ENCODE measurements at places on chromosomes 1 and 21.
A peak's percentile ranks its signal among the peaks of the same experiment; 100 is the strongest.

GRCh38 chr1:209769971-209770370 lies 14.1 kb downstream of the TRAF3IP3 start:
- no peak for DNase-seq

GRCh38 chr1:235424092-235424491 lies 56.9 kb downstream of the TBCE start:
- DNase-seq, result no peak

GRCh38 chr1:92536980-92537884 lies 50.5 kb upstream of the GFI1 start:
- DNase-seq, result no peak

DNA sequence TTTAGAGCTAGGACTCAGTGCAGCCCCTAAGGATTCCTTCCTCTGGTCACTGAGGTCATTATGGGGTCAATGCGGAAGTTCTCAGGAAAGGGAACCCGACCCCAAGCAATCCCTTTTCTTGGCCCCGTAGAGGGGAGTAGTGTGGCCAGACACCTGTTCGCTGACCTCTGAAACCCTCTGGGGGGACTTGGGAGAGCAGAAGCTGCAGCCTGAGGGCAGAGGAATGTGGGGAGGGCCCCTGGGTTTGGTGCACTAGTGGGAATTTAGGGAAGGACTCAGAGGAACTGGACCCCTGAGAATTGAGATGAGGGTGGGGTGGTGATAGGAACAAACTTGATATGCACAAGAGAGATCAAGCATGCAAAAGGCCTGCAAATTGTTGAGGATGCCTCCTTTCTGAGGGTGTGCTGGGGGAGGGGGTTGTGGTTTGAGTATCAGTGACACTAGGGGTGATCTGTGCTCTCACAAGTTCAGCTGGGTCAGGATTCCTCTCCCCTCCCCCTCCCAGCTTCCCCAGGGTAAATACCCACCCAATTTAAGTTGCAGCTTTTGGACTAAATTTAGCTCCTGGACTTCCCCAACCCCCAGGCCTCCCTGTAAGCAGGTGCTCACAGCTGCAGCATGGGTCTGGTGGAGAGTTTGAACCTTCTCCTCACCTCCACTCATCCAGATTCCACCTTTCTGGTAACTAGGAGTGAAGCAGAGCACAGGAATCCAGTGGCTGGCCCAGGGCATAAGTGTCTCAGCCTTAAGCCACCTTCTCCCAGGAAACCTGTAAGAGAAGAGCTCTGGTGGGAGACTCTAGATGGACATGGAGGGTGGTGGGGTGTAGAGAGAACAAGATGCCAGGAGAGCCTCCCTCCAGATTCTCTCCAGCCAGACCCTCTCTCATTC lies 13.5 kb downstream of the ADAMTSL4 start:
- peak; percentile 59 for DNase-seq

All from stimulated activated CD8-positive, alpha-beta memory T cell treated with anti-CD3 and anti-CD28 coated beads, Interleukin-15, amount 100 ng/mL, for 4 hours (primary cell).